K562 (cell line): ENCODE measurements at places on chromosomes 11 and 22. TPM values are rescaled to one million over a fixed set of nuclear protein-coding genes. Genes with fewer than 3 reads are reported as not detected.

The YPEL1 gene
- total RNA-seq = 0.53 and 0.54 TPM in 2 replicates

The CABP2 gene
- total RNA-seq = not detected in 2 replicates

The CRYBB2 gene
- not detected in 2 replicates for total RNA-seq

The TEX12 gene
- total RNA-seq = 0.31 and 0.62 TPM in 2 replicates

GRCh38 chr11:842370-843002, at the start of the genes POLR2L and TSPAN4:
Gene POLR2L (minus strand): TSS chr11:842529. CDS start chr11:842508, 21 bp downstream.
Gene TSPAN4 (plus strand): TSS chr11:842852. CDS start chr11:850305, 7,453 bp downstream.
- peak; percentile 86 for DNase-seq

- DNase-seq = no peak
These were observed 61.8 kb downstream of the MCHR1 start for GRCh38 chr22:40741116-40741515.

DNA sequence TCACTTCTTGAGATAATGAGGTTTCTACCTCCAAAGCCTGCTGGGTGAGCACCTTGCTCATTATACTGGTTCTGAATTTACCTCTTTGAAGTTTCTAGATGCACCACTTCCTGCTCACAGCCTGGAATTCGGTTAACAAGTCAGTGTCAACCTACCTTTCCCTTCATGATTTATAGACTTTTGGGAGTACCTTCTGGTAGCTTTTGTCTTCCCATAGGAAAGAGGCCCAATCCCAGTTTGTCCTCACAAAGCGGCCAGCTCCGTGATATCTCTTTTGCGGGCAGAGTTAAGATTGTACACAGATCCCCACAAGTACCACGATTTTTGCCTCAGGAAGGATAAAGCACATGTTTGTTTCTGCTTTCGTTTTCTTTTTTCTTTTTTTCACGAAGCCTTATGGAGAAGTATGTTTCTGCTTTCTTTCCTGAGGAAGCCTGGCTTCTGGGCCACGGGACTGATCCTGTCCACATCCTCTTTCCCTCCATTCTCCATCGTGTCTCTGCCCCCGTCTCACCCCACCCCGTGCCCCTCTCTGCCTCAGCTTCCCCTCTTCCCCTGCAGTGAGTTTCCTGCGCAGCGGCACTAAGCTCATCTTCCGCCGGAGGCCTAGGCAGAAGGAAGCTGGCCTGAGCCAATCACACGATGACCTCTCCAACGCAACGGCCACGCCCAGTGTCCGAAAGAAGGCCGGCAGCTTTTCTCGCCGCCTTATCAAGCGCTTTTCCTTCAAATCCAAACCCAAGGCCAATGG, 5.7 kb upstream of the HINFP start:
- DNase-seq = no peak

DNA sequence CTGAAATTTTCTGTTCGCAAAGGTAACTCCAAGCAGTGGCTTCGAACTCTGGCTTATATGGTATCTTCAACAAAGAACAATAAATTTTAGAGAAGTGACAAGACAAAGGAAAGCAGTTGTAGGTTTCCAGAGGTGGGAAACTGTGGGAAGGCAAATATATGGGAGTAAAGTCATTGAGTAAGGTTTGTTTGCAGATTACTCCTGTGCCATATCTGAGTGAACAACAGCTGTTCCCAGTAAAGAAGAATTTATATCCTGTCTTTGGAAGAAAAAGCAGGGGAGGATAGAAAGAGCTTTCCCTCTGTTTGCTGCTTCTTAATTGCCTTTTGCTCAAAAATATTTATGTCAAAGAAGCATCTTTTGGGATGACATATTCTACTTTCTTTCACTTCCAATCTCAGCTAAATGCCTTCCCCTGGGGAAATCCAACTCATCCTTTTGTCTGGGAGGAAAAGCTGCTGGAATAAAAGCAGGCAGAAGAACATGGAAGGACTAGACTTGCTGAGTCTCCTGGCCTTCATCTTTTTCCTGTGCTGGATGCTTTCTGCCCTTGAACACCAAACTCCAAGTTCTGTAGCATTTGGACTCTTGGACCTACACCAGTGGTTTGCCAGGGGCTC, 10.4 kb upstream of the RCN1 start:
- DNase-seq = no peak

DNA sequence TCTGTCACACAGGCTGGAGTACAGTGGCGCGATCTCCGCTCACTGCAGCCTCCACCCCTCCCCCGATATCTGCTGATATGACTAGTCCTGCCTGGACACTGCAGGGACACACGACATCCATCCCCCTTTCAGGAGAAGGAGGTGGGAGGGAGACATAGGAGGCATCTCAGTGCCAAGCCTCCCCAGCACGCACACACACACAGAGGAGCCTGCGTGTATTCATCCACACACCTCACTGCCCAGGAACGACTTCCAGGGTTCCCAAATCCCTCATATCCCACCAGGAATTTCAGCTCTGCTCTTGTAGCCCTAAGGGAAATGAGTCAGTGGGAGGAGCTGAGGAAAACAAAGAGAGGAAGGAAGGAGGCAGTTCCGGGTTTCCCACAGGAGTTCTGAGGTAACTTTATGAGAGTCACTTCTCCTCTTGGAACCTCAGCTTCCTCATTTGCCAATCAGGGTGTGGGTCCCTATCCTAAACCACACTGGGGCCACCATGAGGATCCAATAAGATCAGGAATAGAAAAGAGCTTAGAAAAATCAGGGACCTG, 37.2 kb upstream of the ACER3 start:
- peak; percentile 81 for DNase-seq

DNA sequence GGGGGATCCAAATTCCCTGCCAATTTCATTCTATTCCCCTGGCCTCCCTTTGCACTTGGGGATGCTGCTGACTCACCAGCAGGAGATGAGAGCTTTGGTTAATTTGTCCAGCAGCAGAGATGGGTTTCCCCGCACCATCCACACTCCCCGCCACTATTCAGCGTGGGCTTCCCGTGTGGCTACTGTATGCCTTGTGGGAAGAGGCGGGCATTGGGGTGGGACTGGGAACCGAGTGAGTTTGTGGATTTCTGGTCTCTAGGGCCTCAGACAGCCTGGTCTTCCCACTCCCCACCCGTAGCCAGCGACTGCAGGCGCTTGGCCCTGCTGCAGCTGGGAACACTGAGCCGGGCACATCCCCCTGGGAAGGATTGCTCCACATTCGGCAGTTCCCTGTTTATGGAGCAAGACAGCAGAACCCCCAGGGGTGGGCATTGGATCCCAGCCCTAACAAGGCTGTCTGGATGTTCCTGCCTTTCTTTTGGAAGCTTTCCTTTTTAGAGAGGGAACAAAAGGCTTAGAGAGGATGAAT, 23.4 kb downstream of the KIAA1671 start:
- DNase-seq = no peak

DNA sequence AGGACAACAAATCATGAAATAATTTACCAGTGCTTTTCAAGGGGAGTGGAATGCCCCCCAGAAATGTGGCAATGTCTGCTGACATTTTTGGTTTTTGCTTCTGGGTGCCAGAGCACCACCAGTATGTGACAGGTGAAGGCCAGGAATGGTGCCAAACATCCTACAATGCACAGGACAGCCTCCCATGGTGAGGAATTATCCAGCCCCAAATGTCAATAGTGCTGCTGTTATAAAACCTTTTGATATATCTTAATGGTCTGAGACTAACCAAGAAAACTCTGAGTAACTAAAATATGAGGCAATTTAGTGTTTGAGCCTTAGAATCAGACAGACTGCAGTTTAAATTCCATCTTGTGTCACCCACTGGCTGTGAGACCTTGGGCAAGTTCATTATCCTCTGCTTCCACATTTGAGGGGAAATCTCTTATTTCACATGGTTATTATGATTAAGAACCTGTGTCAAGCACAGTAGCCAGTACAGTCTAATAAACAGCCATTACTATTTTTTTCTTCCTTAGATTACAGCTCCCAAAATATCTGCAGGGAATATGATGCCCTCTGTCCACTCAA, 69.5 kb downstream of the AMBRA1 start:
- no peak for DNase-seq

DNA sequence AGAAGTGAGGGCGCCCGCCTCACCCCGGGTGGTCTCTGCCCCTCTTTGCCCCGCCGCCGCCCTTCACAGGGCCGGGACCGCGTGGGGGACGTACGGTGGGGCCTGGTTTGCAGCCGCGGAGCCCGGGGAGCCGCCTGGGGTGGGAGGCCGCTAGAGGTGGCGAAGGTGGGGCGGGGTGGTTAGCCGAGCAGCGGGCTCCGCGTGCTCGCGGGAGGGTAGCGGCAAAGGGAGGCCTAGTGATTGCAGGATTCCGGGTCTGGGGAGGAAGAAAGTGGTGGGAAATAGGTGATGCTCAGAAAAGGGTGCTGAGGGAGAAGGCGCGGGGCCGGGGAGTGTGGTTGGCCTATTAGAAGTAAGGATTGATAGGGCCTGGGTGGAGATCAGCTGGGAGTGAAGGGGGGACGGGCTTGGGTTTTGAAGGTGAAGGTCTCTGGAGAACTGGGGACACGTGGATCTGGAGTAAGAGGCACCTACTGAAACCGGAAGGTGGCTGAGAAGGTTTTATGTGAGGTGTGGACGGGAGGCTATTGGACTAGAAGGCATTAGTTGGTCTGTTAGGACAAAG, 571 bp downstream of the FAR1 start:
- peak; percentile 48 for DNase-seq

DNA sequence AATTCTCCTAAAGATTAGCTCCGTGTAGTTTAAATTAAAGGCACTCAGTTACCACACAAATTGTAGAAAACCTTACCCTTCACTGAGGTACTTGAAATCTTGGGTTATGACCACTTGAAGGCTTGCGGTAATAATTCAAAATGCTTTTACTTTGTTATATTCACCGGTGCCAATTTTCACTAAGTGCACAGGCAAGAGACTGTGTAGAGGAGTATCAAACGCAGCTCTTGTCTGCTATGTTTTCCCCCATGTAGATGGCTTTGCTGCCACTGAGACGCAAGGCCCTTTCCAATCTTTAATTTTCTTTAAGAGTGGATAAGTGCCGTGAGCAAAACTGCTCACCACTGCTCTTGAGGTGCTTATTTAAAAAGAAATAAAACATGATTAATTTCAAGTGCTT, 155.8 kb downstream of the CADM1 start:
- no peak for DNase-seq

DNA sequence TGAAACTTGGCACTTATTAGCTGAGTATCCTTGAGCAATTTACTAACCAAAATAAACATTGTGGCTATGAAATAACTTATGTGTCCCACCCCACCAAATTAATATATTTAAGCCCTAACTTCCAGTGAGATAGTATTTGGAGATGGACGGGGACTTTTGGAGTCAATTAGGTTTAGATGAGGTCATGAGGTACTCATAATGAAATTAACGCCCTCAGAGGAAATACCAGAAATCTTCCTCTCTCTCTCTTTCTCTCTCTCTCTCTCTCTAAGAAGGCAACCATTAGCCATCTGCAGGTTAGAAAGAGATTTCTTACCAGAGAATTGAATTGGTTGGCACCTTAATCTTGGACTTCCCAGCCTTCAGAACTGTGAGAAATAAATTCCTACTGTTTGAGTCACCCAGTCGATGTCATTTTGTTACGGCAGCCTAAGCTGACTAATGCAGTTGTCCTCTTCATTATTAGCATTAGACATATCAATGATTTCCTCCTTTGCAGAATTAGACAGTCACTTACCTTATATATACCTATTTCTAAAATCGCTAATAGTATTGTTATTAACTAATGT, 1284.0 kb downstream of the FAM181B start:
- DNase-seq = no peak

GRCh38 chr11:85257837-85258236, 369.3 kb downstream of the DLG2 start:
- DNase-seq = no peak

DNA sequence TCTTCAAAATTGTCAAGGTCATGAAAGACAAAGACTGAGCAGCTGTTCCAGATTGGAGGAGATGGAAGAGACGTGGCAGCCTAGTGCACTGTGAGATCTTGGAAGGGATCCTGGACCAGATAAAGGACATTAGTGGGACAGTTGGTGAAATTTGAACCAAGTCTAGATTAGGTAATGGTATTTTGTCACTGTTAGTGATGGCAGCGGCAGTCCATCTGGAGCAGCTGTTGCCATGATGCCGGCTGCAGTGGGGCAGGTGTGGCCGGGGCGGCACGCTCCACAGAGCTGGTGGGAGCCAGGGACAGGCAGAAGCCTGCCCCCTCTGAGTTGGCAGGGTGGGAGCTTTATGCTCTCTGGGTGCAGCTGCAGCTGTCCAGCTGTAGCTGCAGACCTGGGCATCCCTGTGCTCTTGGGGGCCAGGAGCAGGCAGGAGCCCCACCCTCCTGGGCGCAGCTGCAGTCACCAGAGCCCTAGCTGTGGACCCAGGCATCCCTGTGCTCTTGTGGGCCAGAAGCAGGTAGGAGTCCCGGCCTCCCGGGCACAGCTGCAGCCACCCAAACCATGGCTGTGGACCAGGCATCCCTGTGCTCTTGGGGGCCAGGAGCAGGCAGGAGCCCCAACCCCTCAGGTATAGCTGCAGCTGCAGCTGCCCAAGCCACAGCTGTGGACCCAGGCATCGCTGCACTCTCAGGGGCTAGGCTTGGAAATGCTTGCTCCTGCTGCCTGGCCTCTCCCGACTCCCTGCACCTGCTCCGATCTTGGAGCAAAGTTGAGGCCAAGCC, 20.7 kb downstream of the DIXDC1 start:
- DNase-seq = no peak

DNA sequence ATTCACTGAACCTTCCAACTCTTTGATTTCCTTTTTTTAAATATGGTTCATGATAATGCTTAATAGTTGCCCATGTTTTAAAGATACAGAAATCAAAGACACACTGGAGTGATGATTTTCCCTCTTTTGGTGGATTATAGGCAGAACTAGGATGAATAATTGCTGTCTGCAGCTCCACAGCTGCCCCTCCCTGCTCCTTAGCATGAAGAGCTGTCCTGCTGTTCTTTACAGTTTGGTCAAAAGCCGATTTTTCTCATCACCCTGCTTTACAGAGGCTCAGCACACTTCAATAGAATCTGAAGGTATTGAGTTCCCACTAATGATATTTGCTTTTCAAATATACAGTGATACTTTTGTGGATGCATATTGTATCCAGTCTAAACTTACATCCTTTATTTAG, 202.6 kb downstream of the AASDHPPT start:
- no peak for DNase-seq

- DNase-seq = peak; percentile 33
These were observed 9.1 kb upstream of the OR10D3 start for GRCh38 chr11:124174001-124174583.

DNA sequence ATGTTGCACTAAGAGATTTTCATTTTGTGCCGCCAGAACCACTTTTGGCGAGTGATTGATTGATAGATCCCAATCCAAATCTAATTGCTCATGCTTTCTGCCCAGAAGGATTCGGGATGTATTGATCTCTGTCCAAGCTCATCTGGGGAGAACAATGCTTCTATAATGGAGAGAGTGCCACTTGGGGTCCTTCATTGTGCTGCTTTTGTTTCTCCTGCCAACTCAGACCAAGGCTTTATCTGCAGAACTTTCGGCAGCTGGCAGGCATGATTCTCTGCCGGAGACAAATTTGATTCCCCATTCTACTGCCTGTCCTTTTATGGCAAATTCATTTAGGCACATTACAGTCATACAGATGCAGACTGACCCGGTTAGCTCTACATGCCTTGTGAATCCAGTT, 62.9 kb upstream of the NTM start:
- no peak for DNase-seq

GRCh38 chr11:115522302-115522701, 18.1 kb upstream of the CADM1 start:
- DNase-seq = no peak
